ENCODE measurements at places on chromosomes 16 and 17.

GRCh38 chr16:74691093-74691855 is 9.4 kb downstream of the MLKL start:
- DNase-seq = no peak

- no peak for DNase-seq
These were observed 47.1 kb downstream of the CMIP start for GRCh38 chr16:81491541-81492188.

GRCh38 chr17:39600997-39601597 is 6.6 kb downstream of the NEUROD2 start:
- no peak for DNase-seq

- no peak for DNase-seq
These were observed 4.4 kb downstream of the CBX4 start for GRCh38 chr17:79834565-79835469.

- DNase-seq = no peak
These were observed 37.6 kb downstream of the PGS1 start for GRCh38 chr17:78415821-78416711.

GRCh38 chr17:81685108-81685507 is 1.3 kb downstream of the HGS start:
- no peak for DNase-seq

DNA sequence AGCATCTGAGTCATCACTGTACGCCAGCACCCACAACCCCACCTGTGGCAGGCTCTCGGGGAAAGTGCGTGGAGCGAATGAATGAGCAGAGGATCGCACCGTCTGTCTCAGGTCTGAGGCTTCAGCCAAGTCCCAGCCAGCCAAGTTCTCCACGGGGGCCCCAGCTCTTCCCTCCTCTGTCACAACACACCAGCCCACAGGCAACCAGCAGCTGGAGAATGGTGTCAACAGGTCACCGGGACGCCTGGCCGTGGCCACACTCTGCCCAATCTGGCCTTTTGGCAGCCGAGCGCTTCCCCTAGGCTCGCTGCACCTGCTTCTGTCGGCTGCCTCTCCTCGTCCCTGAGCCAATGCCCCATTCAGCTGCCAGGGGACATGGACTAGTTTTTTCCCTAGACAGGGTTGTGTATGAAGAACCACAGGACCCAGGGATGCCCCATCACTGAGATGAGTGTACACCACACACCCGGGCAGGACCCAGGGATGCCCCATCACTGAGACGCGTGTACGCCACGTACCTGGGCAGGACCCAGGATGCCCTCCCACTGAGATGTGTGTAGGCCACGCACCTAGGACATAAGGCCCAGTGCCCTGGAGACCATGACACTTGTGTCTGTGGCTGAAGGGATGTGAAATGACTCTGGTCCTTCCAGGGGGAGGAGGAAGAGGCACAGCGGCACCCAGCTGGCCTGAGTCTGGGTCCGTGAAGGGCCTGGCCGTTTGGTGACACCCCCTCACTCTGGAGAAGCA is 52.8 kb downstream of the ABR start:
- no peak for DNase-seq

- DNase-seq = no peak
These were observed 25.0 kb upstream of the ZNF750 start for GRCh38 chr17:82864713-82865248.

DNA sequence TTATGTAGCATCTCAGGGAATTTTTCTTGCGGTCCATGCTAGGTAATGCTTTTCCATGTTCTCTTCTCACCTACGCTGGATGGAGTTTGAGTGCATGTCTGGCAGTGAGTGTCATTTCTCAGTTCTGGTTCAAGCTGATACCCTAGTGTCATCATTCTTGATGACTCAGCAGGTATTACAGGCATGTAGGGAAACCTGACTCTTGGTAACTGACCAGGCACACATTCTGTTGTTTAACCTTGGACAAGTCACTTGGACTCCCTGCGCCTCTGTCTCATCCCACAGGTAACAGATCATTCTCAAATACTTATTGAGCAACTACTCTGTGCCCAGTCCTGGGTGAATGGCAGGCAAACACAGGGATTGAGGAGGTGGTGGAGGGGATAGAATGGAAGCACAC is 6.8 kb upstream of the RBFOX1 start:
- no peak for DNase-seq

DNA sequence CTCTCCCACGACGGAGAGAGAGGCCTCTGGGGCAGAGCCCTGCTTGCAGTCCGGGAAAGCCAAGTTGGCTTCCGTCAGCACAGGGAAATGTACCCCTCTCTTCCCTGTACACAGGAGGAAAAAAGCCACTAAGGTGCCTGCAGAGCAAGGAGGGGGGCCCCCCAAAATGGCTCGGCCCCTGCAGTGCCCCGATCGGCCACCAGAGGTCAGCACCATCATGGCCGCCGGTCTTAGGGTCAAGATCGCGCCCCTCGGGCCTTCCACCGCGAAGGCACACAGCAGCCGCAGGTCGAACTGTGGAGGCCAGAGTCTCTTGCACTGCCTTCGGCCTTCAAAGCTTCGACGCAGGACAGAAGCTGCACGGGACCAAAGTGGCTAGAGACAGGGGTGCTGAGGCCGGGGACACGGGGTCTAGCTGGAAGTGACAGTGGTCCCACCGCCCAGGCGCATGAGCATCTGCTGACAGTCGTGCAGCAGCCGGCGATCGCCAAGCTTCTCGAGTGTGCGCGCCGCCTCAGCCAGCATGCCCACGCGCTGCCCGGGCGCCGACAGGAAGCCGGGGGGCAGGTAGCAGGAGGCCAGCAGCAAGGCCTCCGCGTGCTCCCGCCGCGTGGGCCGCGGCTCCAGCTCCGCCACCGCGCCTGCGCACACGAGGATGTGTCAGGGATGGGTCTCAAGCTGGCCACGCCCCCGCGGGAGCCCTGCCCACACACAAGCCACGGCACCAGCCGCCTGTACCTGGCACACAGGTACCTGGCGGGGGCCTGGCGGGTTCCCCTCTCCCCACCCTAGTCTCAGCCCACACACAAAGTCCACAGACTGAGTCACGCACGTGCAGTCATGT is 24.4 kb downstream of the SREBF1 start:
- peak; percentile 87 for DNase-seq

DNA sequence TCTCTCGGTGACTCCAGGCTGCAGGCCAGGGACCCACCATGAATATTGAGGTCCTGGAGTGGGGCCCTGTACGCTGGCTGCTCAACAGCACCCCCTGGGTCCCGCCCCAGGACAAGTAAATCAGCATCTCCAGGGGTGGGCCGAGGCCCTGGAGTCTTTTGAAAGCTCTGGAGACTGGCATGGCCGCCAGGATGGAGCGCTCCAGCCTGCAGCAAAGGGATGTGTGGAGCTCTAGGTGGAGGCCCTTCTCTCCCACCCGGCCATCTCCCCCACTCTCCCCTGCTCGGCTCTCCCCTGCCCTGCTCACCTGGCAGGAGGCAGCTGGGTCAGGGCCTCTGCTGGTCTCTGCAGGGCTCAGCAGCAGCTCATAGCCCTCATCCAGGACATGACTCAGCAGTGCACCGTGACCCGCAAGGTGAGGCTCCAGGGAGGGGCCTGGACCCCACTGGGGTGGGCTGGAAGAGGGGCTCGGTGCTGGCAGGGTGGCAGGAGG is 16.6 kb downstream of the SGSH start:
- no peak for DNase-seq

- DNase-seq = no peak
These were observed 23.1 kb downstream of the NTAN1 start for GRCh38 chr16:15032547-15033308.

DNA sequence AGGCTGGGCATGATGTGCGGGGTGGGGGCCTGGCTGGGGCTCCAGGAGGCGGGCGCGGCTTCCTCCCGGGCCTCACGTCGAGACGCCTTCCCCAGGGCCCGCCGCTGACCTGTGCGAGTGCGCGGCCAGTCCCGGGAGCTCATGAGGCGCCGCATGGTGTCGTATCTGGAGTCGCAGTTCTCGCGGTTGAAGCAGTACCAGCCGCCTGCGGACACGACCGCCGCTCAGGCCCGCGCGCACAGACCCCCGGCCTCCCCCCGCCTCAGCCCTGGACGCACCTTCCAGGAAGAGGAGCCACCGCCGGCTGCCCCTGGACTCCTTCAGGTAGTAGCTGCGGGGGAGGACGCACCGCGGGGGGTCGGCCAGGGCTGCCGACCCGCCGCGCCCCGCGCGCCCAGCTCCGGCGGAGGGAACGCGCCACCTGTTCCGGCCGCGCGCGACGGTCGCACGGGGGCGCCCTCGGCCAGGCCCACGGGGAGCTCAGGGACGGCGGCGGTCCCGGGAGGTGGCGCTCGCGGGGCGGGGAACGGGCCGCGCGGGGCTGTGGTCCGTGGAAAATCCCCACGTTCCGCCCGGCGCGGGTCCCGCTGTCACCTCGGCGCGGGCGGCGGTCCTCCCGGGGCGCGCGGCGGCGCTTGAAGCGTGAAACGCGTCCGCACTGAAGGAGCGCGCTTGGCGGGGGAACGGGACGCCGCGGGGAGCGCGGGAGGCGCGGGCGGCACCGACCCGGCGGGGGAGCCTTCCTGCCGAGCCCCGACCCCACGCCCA is 1.4 kb downstream of the NOTUM start:
- DNase-seq = peak; percentile 87

DNA sequence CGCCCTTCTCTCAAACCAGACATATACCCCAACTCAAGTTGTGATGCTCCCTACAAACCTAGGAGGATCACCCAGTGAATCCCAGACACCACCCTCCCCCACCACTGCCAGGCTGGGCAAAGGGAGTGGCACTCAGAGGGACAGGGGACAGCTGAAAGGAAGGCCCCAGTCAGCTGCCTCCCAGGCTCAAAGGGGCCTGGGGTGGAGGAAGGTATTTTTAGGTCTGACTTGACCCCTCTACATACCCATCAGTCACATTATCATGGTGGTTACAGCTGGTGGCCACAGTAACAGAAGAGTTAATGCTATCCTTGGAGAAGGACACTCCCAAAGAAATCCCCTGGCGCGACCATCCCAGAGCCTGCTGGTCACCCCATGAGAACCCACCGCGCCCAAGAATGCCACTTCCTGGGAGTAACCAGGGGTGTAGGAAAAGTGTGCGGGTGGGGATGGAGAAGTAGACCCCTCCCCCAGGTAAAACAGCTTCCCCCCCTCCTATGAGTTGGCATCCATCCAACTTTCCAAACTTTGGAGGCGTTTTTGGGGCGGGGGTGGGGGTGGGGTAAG is 1.1 kb downstream of the CACNB1 start:
- DNase-seq = no peak

- DNase-seq = no peak
These were observed 48.6 kb downstream of the SLC39A11 start for GRCh38 chr17:73043686-73044581.

DNA sequence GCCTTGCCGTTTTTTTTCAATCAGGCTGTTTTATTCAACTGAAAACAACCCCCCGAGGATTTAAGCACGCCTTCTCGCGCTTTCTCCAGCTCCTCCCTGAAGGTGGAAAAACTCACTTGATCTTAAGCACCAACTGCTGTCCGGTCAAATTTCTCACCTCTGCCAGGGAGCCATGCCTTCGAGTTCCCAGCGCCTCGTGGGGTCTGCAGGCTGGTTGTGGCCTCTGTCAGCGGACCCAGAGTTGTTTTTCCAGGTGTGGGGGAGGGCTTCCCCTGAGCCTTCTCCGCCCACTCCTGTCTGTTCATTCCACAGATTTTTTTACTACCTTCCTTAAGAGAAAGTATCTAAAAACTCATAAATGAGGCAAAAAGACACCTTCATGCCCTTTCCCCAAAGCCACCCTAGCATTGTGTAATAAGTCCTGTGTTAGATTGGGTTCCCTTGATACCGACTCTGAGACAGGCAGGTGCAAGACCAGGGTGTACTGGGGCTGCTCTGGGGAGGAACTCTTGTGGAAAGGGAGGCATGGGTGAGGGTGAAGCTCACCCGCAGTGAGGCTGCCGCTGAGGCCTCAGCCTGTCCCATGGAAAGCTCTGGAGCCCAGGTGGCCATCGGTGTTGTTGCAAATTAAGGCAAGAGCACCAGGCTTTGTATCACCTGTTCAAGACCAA is 101.6 kb downstream of the AXIN2 start:
- DNase-seq = no peak

GRCh38 chr17:79937391-79938335 is 98.0 kb downstream of the TBC1D16 start:
- DNase-seq = peak; percentile 44

DNA sequence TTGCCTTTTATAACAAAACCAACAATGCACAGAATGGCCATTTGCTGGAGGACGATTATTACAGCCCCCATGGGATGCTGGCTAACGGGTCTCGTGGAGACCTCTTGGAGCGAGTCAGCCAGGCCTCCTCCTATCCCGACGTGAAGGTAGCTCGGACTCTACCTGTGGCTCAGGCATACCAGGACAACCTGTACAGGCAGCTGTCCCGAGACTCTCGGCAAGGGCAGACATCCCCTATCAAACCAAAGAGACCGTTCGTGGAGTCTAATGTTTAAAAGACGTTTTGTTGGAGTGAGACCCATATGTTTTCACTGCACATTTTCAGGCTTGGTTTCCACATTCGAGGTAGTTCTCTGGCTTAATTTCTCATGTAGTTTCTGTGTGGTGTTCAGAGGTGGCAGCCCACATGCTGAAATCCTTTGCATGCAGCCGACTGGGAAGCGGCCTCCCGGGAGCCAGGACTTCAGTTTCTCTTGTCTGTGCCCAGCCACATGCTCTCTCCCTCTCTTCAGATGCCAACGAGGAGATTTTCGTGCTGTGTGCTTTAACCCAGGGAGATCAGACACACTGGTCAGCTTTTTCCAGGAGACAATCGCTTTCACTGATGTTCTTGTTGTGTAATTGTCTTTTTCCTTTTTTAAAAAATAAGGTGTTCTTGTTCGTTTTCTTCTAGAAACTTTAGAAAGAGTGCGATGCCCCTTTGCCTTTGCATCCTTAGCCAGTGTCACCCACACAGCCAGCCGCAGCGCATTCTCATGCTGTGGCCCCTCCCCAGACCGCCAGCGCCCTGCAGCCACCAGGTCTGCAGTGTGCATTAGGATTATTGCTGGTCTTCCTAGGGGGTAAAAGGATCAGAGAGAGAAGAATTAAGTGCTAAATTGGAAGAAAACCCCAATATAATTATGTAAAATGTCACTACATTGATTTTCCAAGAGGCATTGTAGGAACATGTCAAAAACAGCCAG is 24.1 kb downstream of the CYB561 start:
- no peak for DNase-seq

- DNase-seq = no peak
These were observed 20.7 kb downstream of the MFSD11 start for GRCh38 chr17:76758570-76758969.

DNA sequence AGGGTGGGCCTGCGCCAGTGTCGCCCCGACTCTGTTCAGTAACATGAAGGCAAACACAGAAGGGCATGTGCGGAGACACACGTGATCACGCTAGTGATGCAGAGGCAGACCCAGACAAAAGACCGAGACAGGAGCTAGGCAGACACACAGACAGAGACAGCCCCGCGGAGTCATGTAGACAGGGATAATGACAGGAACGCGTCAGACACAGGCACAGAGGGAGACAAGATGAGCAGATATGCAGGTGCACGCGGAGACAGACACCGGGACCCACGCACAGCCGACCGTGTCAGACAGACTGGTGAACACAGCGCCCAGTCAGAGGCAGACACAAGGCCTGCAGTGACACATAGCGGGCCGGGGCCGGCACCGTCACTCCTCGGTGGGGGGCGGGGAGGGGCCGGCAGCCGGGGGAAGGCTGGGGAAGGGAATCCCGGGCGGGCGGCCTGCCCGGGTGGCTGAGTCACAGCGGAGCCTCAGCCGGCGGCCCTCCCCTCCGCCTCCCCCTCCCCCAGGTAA is 7.4 kb downstream of the KDM6B start:
- peak; percentile 92 for DNase-seq

- no peak for DNase-seq
These were observed 2.7 kb downstream of the SRRM2 start for GRCh38 chr16:2755158-2755557.
